Stimulated activated CD8-positive, alpha-beta memory T cell treated with anti-CD3 and anti-CD28 coated beads, Interleukin-15, amount 100 ng/mL, for 24 hours (primary cell): ENCODE measurements at places on chromosomes 3 and 15.

- DNase-seq: no peak
Observed at GRCh38 chr15:75655931-75656330, 8.2 kb downstream of the SNX33 start.

- DNase-seq: no peak
Observed at GRCh38 chr3:99523431-99524127, 114.8 kb upstream of the COL8A1 start.

DNA sequence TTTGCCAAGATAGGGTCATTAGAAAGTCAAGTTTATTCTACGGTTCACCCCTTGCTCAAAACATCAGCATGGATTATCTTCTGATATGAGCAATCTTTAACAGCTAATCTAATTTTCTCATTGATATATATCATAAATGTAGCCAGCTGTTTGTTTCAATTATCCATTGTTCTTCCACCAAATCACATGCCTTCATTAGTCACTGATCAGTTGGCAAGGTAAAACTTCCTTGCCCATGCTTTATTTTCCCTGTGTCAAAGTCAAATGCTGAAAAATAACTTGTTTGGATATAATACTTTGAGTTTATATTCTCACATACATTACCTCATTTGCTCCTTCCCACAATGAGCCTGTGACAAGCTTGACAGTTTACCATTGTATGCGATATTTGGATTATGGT, 60.6 kb downstream of the DPH6 start:
- DNase-seq: no peak

DNA sequence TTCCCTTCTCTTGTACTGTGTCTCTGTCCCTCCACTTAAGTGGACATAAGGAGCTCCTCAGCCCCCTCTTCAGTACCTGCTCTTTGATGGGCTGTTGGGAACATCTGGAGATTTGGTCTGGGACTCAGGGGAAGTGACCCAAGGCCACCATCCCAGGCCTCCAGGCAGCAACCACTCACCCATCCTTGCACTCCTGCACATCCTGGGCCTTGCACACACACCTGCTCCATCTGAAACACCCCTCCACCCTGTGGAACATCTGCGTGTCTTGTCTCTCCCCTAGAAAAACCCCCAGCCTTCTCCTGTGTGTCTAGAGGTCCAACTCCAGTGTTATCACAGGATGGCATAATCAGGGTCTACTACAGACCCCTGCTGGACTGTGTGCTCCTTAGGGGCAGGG, 74.3 kb downstream of the ABTB1 start:
- no peak for DNase-seq

DNA sequence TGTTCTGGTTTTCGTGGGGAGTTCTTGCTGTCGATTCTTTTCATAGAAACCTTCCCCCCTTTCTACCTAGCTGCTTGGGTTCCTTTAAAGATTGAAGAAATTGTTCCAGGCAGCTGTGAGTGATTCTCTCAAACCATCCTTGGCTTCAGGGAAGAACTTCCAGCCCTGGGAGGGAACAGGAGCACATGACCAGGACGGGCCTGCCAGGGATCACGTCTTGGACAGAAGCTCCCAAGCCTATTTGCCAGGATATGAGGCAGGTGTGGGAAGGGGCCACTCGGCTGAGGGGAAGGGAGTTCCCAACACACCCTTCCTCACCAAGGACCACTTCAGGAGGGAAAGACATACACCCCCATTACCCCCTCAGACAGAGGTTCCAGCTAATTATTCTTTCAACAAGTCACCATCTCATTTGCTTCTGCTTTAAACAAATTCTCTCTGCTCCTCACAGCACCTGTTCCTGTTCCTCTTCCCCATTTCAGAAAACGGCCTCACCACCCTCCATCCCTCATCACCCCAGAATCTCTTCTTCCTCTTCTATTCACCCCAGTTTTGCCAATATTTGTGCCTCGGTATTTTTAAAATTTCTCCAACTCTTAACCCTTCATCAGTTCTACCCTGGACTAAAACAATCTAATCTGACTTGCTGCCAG, 62.5 kb downstream of the WHAMM start:
- DNase-seq: no peak

- DNase-seq: no peak
Observed at GRCh38 chr15:69794645-69795469, 302.9 kb downstream of the TLE3 start.

DNA sequence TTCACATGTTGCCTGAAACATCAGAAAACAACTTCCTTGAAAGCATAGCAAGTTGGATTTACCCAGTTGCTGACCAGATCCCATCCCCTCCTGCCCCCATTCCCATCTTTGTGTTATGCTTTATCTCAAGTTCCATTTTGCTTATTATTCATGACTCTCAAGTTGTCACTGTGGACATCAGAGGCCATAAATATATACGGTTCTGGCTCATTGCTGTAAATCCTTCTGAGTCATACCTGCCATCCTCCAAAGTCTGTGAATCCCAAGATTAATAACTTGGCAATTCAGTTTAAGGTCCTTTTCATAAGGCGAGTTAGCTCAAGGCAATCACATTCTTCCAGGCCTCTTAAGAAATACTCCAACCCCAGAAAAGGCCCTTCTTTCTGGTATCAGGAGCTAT, 126.2 kb upstream of the C2CD4B start:
- DNase-seq: no peak
